ENCODE measurements at places on chromosomes 1 and 21. TPM values are rescaled to one million over a fixed set of nuclear protein-coding genes. Genes with fewer than 3 reads are reported as not detected.

- H3K27ac ChIP-seq, result peak overlapping the region; percentile 19
- no peaks in the 10 kb centered on the region for H3K4me1 ChIP-seq
- no peaks in the 10 kb centered on the region for H3K27me3 ChIP-seq
- DNase-seq, result no peak
- H3K36me3 ChIP-seq, result no peaks in the 10 kb centered on the region
- no peak overlapping the region for H3K4me3 ChIP-seq
These were observed 3.5 kb upstream of the TSPAN1 start for GRCh38 chr1:46171351-46171750.

GRCh38 chr1:232634096-232634495 lies 4.2 kb upstream of the SIPA1L2 start:
- H3K27ac ChIP-seq, result peak overlapping the region; percentile 1
- H3K4me3 ChIP-seq, result no peak overlapping the region
- H3K27me3 ChIP-seq, result no peaks in the 10 kb centered on the region
- peak; percentile 76 for DNase-seq
- H3K4me1 ChIP-seq, result no peaks in the 10 kb centered on the region

GRCh38 chr1:4656533-4657140 lies 2.2 kb downstream of the AJAP1 start:
- H3K27me3 ChIP-seq, result peaks cover 16% of the 10 kb centered on the region
- H3K4me1 ChIP-seq, result no peaks in the 10 kb centered on the region
- H3K36me3 ChIP-seq, result no peaks in the 10 kb centered on the region
- DNase-seq, result no peak

GRCh38 chr1:43049481-43049880 lies 90.8 kb upstream of the SLC2A1 start:
- H3K4me3 ChIP-seq, result no peak overlapping the region
- DNase-seq, result no peak
- no peak overlapping the region for H3K27ac ChIP-seq
- no peaks in the 10 kb centered on the region for H3K36me3 ChIP-seq
- H3K27me3 ChIP-seq, result no peaks in the 10 kb centered on the region
- no peaks in the 10 kb centered on the region for H3K4me1 ChIP-seq

GRCh38 chr1:173504268-173504667 lies 27.1 kb downstream of the PRDX6 start:
- no peak overlapping the region for H3K4me3 ChIP-seq
- DNase-seq, result no peak
- H3K27ac ChIP-seq, result no peak overlapping the region
- H3K4me1 ChIP-seq, result no peaks in the 10 kb centered on the region

- DNase-seq, result peak; percentile 75
- H3K4me1 ChIP-seq, result no peaks in the 10 kb centered on the region
- H3K27ac ChIP-seq, result no peak overlapping the region
- H3K36me3 ChIP-seq, result no peaks in the 10 kb centered on the region
These were observed 6.7 kb downstream of the NCDN start for GRCh38 chr1:35564037-35564883.

DNA sequence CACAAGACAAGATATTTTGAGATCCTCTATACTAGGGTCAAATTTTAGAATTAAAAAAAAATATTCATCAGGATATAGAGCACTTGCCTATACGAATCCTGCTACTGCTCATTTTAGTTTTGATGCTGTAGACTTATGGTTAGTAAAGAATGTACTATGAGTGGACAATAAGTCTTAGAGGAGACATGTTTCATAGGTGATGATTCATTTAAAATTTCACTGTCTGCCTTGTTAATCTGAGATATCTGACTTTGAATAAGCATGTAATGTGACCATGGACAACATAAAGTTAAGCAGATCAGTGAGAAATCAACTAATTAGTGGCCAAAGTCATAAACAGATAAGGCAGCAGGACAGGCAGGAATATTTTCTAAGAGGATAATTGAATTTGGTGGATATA lies 106.8 kb upstream of the HP1BP3 start:
- H3K27ac ChIP-seq, result no peak overlapping the region
- no peaks in the 10 kb centered on the region for H3K4me1 ChIP-seq
- no peaks in the 10 kb centered on the region for H3K27me3 ChIP-seq
- H3K36me3 ChIP-seq, result peaks cover 35% of the 10 kb centered on the region
- no peak for DNase-seq

GRCh38 chr1:223001653-223002634 lies 141.1 kb downstream of the TLR5 start:
- H3K27ac ChIP-seq, result no peak overlapping the region
- DNase-seq, result no peak
- no peaks in the 10 kb centered on the region for H3K4me1 ChIP-seq
- no peak overlapping the region for H3K4me3 ChIP-seq
- H3K27me3 ChIP-seq, result no peaks in the 10 kb centered on the region

DNA sequence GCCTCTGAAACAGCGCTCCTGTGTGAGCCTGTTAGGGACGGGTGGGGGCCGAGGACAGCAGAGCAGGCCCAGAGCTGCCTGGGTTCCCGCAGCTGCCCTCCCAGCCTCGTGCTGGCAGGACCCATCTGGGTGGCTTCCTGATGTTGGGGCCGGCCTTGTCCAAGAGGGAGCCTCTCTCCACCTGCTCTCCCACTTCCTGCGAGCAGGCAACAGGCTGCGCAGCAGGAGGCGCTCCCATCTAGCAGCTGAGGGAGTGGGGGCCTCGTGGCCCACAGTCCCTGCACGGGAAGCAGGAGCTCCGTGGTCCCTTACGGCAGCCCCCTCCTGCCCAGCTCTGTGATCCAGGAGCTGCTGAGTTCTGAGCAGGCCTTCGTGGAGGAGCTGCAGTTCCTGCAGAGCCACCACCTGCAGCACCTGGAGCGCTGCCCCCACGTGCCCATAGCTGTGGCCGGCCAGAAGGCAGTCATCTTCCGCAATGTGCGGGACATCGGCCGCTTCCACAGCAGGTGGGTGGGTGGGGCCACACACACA lies 68.0 kb downstream of the TRIM11 start:
- H3K27ac ChIP-seq, result no peak overlapping the region
- no peaks in the 10 kb centered on the region for H3K27me3 ChIP-seq
- no peaks in the 10 kb centered on the region for H3K4me1 ChIP-seq
- H3K4me3 ChIP-seq, result no peak overlapping the region

The TTC24 gene
- not detected for total RNA-seq

Data from Peyer's patch (tissue), 4 donors.